ENCODE measurements at places on chromosomes 11 and 22. TPM values are rescaled to one million over a fixed set of nuclear protein-coding genes. Genes with fewer than 3 reads are reported as not detected.

DNA sequence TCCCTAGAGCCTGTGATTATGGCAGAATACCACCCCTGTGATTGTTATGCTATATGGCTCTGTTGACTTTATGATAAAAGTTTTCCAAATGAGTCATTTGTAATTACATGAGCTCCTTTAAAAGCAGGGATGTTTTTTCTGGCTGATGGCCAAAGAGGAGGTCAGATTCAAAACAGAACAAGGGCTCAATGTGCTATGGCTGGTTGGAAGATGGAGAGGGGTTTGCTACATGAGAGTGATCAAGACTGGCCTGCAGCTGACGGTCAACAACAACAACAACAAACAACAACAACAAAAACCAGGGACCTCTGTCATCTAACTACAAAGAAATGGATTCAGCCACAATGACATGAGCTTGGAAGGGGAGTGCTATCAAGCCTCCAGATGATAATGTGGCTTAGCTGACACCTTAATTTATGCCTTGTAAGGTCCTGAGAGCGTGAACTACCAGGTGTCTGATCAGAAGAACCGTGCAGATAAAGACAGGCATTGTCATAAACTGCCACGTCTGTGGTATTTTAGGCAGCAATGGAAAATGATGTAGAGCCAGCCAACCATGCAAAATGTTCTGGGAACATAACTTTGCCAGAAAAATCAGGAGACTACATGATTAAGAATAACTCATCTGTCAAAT, 47.2 kb downstream of the PIWIL3 start:
- peak; percentile 72 for DNase-seq

- DNase-seq = no peak
Observed at GRCh38 chr11:9053316-9054035, 37.9 kb downstream of the SCUBE2 start.

DNA sequence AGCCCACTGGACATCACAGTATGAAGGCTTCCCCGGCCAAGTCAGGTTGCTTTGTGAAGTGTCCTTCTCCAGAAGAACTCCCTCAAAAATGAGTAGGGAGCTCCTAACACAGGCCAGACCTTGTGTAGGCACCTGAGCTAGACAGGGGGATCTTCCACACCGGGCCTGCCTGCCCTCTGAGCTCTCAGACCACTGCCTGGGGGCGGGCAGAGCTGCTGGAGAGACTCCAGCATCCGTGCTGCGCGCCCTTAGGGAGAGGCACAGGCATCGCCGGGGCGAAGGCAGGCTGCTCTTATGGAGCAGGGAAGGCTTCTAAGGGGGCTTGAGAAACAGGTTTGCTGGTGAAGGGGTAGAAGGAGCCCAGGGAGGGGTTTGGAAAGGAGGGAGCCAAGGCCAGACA, 4.4 kb downstream of the KCNJ5 start:
- DNase-seq = no peak

GRCh38 chr22:42375982-42376381, 56.2 kb downstream of the NFAM1 start:
- DNase-seq = no peak

The XBP1 gene
- 150 TPM for total RNA-seq
